Erythroblast (primary cell): ENCODE measurements at places on chromosomes 7 and 10.
A peak's percentile ranks its signal among the peaks of the same experiment; 100 is the strongest.

GRCh38 chr7:158323741-158324396 is 263.8 kb downstream of the PTPRN2 start:
- DNase-seq = no peak

GRCh38 chr7:27808626-27809025 is 68.7 kb downstream of the TAX1BP1 start:
- no peak for DNase-seq

GRCh38 chr10:121942749-121943416 is 15.1 kb upstream of the ATE1 start:
- DNase-seq = no peak

- no peak for DNase-seq
Measured at GRCh38 chr10:132784866-132785722, 853 bp downstream of the NKX6-2 start.

- DNase-seq = no peak
Measured at GRCh38 chr10:22723783-22724182, 9.4 kb upstream of the PIP4K2A start.

- DNase-seq = no peak
Measured at GRCh38 chr10:105718207-105718995, 1077.3 kb downstream of the SORCS3 start.

DNA sequence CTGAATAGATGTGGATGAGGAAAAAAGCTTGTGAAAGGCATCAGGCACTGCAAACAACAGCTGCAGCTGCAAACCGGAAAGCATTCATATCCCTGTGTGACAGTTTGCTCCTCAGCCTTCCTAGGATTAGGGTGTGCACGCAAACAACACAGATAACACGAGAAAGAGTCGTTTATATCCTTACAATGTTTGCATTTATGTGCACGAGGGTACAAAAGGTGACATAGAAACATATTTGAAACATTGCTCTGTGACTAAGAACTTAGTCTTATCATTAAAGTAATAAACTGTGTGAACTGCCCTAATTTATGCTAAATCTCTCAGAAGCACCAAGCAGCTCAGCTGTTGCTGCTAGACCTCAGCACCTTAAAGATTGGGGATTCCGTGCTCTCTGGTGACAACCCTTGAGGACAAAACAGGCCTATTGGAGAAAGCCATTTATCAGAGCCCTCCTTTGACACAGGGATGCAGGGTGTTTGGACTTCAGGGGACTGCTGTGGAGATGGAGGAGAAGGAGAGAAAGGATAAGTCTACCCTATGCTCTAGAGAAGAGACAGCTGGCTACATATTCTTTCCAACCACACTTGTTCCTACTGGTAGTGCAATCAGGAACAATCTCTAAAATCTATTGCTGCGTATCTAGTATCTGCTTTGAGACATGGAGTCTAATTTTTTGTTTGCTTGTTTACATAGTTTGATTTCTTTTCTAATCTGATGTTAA is 176.2 kb downstream of the GNAT3 start:
- peak; percentile 22 for DNase-seq

- no peak for DNase-seq
Measured at GRCh38 chr7:105916603-105917002, 40.2 kb upstream of the ATXN7L1 start.

DNA sequence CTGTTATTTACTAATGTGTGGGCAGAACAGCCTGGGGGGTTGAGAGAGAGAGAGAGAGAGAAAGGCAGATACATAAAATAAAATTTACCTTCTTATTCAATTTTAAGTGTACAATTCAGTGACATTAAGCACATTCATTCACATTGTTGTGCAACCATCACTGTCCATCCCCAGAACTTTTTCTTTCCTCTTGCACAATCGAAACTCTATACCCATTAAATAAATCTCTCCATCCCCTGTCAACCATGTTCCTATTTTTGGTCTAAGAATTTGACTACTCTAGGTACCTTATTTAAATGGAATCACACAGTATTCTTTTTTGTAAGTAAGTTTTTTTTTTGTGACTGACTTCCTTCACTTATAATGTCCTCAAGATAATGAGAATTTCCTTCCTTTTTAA is 181.6 kb downstream of the SND1 start:
- no peak for DNase-seq

DNA sequence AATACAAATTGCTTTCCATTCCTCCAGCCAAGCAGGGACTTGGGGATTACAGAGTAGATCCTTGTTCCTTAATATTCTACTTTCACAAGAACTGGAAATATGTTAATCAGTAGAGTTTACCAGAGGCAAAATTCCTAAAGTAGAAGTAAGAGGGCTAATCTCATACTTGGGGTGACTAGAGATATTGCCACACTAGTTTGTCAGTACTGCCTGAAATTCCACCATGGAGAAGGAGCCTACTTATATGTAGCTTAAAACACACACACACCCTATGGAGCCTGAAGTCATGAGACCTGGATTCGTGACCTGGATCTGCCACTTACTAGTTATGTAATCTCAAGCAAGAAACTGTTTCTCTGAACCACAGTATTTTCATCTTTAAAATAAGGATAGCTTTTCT is 33.9 kb downstream of the STRIP2 start:
- DNase-seq = no peak

- no peak for DNase-seq
Measured at GRCh38 chr10:25831080-25831479, 102.9 kb upstream of the MYO3A start.

GRCh38 chr7:40156988-40157387 is 22.2 kb downstream of the SUGCT start:
- DNase-seq = no peak

DNA sequence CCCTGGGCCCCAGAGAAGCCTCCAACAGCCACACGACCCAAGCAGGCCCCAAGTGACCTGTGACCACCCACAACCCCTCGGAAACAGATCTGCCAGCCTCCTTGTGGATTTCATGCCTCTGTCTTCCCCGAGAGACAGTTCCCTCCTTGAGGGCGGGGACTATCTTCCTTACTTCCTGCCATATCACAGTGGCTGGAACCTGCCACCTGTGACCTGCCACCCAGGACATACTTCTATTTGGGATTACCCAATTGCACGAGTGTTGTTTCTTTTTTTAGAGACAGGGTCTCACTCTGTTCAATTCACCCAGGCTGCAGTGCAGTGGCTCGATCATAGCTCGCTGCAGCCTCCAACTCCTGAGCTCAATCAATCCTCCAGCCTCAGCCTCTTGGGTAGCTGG is 25.9 kb downstream of the TNRC18 start:
- DNase-seq = no peak

DNA sequence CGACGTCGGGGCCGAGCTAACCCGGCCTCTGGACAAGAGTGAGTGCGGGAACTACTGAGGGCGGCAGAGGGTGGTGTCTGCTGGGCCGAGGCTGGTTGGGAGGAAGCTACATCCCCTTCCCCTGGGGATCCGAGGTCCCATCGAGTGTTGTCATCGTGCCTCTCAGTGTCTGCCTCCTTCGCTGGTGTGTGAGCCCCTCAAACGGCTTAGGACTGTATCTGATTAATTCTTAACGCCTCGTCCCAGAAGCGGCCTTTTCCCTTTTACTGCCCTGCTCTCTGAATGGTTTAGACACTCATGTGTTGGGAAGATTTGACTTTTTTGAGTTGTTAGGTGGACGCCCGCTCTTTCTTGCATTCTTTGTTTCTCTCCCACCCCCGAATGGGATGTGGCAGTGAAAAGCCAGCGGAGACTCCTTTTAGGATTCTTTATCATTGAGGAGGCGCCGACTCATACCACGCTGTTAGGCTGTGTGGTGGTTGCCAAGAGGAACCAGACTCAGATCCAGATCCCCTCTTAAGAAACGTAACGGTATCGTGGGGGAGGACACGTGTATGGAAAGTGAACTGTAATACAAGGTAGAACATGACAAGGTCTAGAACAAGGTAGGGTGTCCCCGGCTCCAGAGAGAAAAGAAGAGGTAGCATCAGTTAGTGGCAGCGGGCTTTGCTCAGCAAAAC is 631 bp downstream of the SUPV3L1 start:
- peak; percentile 75 for DNase-seq

- no peak for DNase-seq
Measured at GRCh38 chr7:152520861-152521302, 85.1 kb upstream of the KMT2C start.

- no peak for DNase-seq
Measured at GRCh38 chr7:964401-965231, 10.1 kb upstream of the ADAP1 start.

GRCh38 chr10:78178940-78179339 is 145.3 kb downstream of the RPS24 start:
- DNase-seq = peak; percentile 21
